ENCODE measurements at places on chromosomes 5 and 9. TPM values are rescaled to one million over a fixed set of nuclear protein-coding genes. Genes with fewer than 3 reads are reported as not detected.

The ELOVL7 gene
- 12.9 TPM for total RNA-seq

The CAVIN4 gene
- 39.9 TPM for total RNA-seq

The LIX1 gene
- 0.69 TPM for total RNA-seq

The CATSPER3 gene
- not detected for total RNA-seq

The TEK gene
- total RNA-seq = 10.4 TPM

The ENG gene
- 9.1 TPM for total RNA-seq

The ARHGEF37 gene
- total RNA-seq = 11.0 TPM

The SLC45A2 gene
- 0.39 TPM for total RNA-seq

All from skin of body (tissue), 3 donors.